Activated naive CD4-positive, alpha-beta T cell treated with anti-CD3 and anti-CD28 coated beads for 36 hours (primary cell): ENCODE measurements at places on chromosomes 2 and 18. TPM values are rescaled to one million over a fixed set of nuclear protein-coding genes. Genes with fewer than 3 reads are reported as not detected.
A peak's percentile ranks its signal among the peaks of the same experiment; 100 is the strongest.

The POMC gene
- 4.6 TPM for total RNA-seq

GRCh38 chr2:26772064-26773001 lies 8.2 kb downstream of the SLC35F6 start:
- DNase-seq, result peak; percentile 53

The IFT172 gene
- 12.7 TPM for total RNA-seq

GRCh38 chr2:172253190-172254052 lies 150.7 kb upstream of the DLX2 start:
- DNase-seq, result peak; percentile 77

- DNase-seq, result no peak
Observed at GRCh38 chr2:169705927-169706326, 11.7 kb downstream of the PHOSPHO2 start.

DNA sequence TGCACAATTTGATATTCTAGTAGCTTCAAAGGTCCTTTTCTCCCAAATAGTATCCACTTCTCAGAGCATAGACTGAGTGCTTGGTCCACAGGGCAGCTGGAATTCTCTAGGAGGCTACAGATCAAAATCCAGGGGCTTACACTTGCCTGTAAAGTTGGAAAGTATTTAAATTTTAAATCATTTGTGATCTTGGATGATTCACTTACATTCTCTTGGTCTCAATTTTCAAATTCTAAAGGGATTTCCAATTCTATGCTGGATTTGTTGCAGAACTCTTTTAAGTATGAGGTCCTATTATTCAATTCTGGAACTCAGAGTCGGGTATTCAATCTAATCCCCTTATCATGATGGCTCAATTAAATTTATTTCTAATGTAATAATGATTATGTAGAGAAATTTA lies 492.3 kb downstream of the NYAP2 start:
- DNase-seq, result no peak

The PLCD4 gene
- total RNA-seq, result 0.49 TPM

GRCh38 chr18:54119524-54120019 lies 104.9 kb downstream of the MBD2 start:
- DNase-seq, result peak; percentile 17

The TNS1 gene
- total RNA-seq, result 0.40 TPM

GRCh38 chr18:28459587-28459986 lies 282.7 kb upstream of the CDH2 start:
- no peak for DNase-seq

DNA sequence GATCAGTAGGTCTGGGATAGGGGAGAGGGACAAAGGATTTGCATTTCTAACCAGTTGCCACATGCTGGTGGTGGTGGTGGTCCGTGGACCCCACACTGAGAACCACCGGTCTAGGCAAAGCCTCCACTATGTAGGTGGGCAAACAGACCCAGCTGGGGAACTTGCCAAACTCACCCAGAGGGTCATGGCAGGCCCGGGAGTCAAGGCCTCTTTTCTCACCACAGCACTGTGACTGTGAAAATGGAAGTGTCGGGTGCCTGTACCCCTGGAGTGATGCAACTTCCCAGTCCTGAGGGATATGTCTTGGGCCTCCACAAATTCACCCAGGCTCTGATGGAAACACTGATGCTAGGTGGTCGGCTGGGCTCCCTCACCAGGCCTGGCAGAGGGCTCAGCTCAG lies 101.2 kb upstream of the SMAD2 start:
- no peak for DNase-seq

DNA sequence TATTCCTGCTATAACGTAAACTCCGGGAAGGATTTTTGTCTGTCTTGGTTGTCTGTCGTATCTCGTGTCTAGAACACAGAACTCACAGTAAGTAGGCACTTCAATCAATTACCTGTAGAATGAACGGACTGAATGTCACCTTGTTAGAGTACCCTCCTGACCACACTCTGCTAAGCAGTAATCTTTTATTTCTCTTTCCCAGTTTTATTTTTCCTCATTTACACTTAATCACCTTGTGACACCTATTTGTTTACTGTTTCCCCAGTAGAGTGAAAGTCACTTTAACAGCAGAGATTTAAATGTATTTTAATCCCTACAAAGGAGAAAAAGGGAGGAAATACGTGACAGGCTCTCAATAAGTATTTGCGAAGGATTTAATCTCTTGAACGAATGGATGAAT lies 514 bp upstream of the EPB41L5 start:
- DNase-seq, result no peak

- no peak for DNase-seq
Observed at GRCh38 chr2:152376968-152377367, 42.0 kb downstream of the FMNL2 start.

The LOXL3 gene
- total RNA-seq, result 0.41 TPM

The APOB gene
- total RNA-seq, result not detected

The SETBP1 gene
- total RNA-seq, result 0.74 TPM

- no peak for DNase-seq
Observed at GRCh38 chr2:75801234-75801982, 90.7 kb upstream of the GCFC2 start.

The EFHD1 gene
- total RNA-seq, result 2.0 TPM

The UGT1A1 gene
- total RNA-seq, result not detected

GRCh38 chr2:143378996-143379395 lies 249.8 kb downstream of the ARHGAP15 start:
- DNase-seq, result no peak

GRCh38 chr2:481388-481787 lies 193.5 kb upstream of the ALKAL2 start:
- DNase-seq, result no peak

DNA sequence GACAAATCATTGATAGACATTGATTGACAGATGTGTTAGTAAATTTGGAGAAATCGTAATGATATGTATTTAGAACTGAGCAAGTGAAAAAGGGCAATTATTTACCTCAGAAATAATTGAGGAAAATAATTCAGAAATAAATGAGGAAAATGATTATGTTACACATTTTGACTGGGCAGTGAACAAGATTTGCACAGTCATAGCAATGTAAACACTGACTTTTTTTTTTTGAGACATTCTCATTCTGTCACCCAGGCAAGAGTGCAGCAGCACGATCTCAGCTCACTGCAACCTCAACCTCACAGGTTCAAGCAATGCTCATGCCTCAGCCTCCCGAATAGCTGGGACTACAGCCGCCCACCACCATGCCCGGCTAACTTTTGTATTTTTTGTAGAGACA lies 211.7 kb downstream of the SP3 start:
- no peak for DNase-seq

GRCh38 chr2:45904946-45905631 lies 253.6 kb downstream of the PRKCE start:
- DNase-seq, result no peak

GRCh38 chr2:16653799-16654198 lies 11.8 kb downstream of the CYRIA start:
- no peak for DNase-seq

DNA sequence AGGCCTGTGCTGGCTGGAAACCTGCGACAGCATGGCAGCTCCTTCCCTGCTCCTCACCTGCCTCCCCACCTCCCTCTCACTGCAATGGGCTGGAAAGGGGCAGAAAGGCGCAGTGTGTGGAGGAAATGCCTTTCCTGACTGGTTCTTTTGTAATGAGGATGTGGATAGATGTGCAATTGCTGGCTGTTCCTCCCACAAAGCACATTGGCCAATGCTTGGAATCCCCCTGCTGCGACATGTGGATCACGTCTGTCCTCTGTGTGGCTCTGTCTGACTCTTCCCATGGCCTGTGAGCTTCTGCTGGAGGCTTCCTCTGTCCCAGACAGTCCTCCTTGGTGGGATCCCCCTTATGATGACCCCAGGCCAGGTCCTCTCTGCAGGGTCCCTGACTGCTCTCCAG lies 172.5 kb downstream of the NCK2 start:
- no peak for DNase-seq

DNA sequence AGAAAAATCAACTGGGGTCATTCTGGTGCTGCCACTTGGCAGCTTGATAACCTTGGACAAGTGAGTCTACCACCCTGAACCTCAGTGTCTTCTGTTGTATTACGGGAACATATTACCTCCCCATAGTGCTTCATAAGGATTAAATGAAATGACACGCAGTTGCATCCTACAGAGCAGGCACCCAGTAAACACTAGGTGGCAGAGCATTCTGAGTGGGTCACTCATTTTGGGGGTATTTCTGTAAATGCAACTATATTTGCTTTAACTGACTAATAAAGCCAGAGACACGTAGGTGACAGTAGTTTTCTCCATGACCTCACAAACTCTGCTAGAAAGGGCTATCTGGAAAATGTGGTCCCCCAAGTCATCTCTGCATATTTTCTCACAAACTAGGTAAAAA lies 4.7 kb downstream of the CD226 start:
- peak; percentile 49 for DNase-seq

GRCh38 chr2:147320146-147320545 lies 524.7 kb upstream of the ACVR2A start:
- DNase-seq, result no peak

The TYMS gene
- 325 TPM for total RNA-seq

- DNase-seq, result no peak
Observed at GRCh38 chr2:211407076-211407475, 850.7 kb downstream of the CPS1 start.

- DNase-seq, result no peak
Observed at GRCh38 chr18:78158943-78159342, 820.7 kb upstream of the SALL3 start.

- no peak for DNase-seq
Observed at GRCh38 chr2:231525248-231526163, 4.7 kb downstream of the NMUR1 start.

DNA sequence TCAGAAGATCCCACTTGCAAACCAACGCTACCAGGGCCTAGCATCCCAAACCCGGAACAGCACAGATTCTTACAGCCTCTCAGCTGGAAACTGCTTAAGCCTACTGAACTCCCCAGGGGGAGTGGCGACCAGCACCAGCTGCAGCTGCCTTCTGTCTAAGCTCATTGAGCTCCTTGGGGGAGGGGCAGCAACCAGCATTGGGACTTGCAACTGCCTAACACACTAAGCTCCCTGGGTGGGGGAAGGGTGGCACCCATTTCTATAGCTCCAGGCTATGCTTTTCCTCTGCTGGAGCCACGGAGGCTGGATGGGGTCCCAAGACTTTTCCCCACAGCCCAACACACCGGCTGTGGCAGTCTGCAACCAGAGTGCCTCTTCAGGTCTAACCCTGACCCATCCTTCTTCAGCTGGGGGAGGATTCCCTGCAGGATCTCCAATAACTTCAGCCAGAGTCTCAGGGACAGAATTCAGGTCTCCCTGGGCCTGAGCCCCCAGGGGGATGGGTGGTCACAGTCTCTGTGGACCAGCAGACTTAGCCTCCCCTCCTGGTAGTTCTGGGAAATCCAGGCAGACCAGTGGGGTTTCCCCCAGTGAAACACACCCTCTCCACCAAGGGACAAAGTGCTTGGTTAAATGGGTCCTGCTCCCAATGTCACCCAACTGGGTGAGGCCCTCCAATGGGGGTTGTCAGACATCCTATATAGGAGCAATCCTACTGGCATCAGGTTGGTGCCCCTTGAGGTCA lies 45.9 kb upstream of the ITGA4 start:
- DNase-seq, result no peak

GRCh38 chr2:41994233-41994637 lies 53.6 kb upstream of the PKDCC start:
- DNase-seq, result no peak

DNA sequence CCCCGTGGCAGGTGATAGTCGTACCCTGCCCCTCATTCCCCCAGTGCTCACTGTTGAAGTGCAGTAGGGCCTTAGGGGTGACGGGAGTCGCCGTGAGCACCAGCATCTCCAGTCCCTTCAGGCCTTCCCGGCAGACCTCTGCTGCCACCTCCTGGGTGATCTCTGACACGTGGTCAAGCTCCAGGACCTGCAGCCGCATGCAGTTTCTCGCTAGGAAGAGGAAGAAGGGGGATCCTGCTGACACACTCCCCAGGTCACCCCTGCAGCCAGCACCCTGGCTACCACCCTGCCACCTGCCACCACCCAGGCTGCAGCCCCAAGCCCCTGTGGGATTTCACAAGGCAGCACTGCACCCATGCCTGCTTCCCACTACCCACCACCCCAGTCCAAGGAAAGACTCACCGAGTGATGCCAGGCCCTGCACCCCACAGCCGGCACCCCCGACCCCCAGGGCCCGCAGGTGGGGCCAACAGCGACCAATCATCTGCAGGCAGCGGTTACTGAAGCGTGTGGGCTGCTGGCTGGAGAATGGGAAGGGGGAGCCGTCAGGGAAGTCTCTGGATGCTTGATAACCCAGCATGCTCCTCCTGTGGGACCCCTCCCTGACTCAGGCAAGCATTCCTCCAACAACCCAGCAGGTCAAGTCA lies 23.8 kb downstream of the FBXO41 start:
- peak; percentile 25 for DNase-seq

The PAX8 gene
- 2.0 TPM for total RNA-seq

DNA sequence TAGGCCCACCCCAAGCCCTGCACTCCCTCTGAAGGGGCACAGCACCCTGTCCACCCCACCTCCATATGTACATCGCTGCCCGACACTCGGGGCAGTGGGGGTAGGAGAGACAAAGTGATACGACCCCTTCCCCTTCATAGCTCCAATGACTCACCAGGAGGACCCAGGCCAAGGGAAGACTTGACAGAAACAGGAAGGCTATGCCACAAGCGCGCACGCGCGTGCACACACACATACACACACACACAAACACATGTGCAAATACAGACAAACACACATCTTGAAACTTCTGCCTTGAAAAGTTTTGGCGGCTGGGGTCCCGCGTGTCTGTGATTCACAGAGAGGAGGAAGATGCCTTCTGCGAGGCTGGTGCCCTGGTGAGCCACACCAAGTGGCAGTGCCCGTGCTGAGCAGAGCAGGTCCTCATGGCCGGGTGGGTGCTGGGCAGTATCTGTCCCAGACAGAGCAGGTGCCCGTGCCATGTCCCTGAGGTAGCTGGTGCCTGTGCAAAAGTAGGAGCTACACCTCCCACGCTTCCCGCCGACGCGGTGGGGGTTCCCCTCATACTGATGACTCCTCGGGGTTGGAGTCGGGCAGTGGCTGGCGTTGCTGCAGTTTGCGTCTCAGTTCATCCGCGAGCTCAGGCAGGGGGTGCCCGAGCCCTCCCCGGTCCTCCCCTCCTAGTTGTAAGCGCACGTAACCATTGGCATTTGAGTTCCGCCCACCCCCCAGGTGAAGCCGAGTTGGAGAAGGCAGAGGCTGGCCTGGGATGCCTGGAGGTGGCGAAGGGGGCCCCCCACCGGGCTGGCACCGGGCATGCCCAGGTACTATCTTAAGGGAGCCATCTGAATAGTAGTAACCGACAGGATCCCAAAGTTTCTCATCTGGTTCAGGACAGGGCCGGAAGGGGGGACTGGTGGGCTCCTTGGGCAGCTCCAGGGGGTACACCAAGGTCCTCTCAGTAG lies 2.5 kb upstream of the ANKRD39 start:
- peak; percentile 76 for DNase-seq

DNA sequence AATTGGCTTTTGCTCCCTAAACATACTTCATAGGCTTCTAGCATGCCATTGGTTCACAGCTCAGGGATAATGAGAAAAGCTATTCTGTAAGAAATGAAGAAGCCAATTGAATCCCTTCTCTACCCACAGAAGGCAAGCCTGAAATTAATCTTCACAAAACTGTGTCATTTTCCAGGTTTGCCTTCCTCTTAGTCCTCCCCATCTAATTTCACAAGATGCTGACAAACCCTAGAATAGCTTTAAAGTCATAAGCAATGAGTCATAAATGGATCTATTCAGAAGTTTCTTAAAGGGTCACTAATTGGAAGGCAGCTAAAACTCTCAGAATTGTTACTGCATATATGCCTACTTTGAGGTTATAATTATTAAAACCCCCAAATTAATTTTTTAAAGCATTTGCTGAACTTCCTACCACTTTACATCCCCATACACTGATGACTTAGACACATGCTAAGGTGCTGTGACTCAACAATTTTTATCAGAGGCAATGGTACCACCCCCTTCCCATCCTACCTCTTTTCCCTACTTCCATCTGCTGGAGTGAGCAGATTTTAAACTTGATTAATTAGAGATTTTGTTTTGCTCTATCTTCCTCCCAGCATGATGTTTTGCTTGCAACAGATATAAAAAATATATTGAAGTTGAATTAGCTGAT lies 51.3 kb upstream of the NABP1 start:
- no peak for DNase-seq
